Kidney epithelial cell (primary cell): ENCODE measurements at places on chromosomes 16 and 17. TPM values are rescaled to one million over a fixed set of nuclear protein-coding genes. Genes with fewer than 3 reads are reported as not detected.

GRCh38 chr17:1110862-1111598 lies 68.8 kb downstream of the ABR start:
- DNase-seq = peak; percentile 85

GRCh38 chr16:86075488-86075785 lies 176.5 kb downstream of the IRF8 start:
- no peak for DNase-seq

GRCh38 chr17:13698832-13699231 lies 97.1 kb upstream of the HS3ST3A1 start:
- no peak for DNase-seq

DNA sequence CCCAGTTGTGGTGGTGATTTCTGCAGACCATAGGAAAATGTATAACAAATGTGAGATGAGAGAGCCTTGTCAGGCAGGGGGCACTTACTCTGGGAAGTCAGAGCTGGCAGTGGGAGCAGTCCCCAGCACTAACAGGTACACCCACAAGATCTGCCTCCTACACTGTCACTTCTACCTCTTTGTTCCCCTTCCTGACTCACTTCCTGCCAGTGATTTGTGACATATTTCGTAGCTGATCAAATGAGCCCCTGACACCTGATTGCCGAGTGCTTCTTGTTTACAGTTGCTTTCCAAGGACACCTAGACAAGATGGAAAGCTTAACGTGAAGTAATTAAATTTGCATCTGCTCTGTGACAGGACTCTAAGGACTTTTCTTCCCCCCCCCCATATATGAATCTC lies 40.5 kb downstream of the FTO start:
- no peak for DNase-seq

GRCh38 chr17:78674156-78674555 lies 97.0 kb upstream of the DNAH17 start:
- DNase-seq = no peak

GRCh38 chr17:35612924-35613521 lies 25.9 kb downstream of the AP2B1 start:
- no peak for DNase-seq

GRCh38 chr17:45129940-45130680 lies 2.2 kb downstream of the PLCD3 start:
- no peak for DNase-seq

- DNase-seq = peak; percentile 65
These were observed 24.5 kb upstream of the OSGIN1 start for GRCh38 chr16:83928341-83929055.

GRCh38 chr17:57662041-57662440 lies 83.1 kb downstream of the CCDC182 start:
- no peak for DNase-seq

DNA sequence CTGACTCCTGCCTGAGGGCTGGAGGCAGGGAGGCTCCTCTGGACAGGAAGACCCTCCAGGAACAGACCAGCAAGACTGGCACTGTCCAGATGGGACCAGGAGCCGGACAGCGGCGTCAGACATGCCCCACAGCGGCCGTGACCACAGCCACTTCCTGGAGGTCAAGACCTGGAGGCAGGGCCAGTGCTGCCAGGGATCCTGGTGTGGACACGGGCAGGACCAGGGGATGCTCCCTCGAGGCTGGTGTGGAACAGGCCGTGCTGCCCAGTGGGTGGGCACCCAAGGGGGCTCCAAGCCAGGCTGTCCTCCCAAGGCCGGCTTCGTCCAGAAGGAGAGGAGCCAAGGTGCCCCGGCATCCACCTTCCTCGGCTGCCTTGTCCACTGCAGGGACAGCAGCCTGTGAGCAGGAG lies 4.5 kb upstream of the CCDC57 start:
- no peak for DNase-seq

DNA sequence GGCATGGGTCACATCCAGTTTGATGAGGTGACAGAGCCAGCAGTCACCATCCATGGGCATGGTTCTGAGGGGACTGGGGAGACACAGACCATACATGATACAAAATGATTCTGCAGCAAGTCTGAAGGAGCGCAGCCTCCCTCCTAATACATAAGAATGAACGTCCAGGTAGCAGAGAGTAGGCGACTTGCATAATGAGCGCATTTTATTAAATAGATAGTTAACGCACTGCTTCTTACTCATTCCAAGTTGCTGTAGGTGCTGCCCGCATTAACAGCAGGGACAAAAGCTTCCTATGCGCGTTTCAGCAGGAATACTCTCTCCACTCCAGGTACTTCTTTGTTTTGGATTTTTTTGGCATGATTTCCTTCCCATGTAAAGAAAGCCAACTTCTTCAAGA lies 73.8 kb downstream of the SLC5A11 start:
- DNase-seq = no peak

- DNase-seq = no peak
These were observed 6.8 kb upstream of the ACSM1 start for GRCh38 chr16:20704281-20704680.

DNA sequence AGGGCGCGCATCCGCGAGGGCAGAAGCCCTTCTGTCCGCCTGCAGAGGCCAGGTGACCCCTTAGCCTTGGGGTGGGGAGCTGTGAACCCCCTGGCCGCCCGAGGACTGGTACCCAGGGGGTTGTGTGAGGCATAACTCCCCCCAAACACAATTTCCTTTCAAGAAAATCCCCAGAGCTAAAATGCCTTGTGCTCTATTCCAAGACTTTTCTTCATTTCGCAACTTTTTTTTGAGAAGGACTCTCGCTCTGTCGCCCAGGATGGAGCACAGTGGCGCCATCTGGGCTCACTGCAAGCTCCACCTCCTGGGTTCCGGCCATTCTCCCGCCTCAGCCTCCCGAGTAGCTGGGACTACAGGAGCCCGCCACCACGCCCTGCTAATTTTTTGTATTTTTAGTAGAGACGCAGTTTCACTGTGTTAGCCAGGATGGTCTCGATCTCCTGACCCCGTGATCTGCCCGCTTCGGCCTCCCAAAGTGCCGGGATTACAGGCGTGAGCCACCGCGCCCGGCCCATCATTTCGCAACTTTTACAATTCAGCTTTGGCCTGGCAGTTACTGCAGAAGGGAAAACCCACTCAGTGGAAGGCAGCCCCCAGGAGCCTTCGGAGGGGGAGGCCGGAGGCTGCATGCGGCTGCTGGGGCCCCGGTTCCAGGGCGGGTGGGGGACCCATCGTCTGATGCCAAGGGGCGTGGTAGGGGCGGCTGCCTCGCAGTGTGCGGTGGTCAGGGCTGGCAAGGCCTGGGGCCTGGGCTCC lies 963 bp upstream of the APRT start:
- no peak for DNase-seq

- DNase-seq = no peak
These were observed 72.5 kb downstream of the CDH13 start for GRCh38 chr16:82699260-82699659.

Gene SLC7A6OS
- total RNA-seq = 10.4 and 14.4 TPM in 2 replicates

Gene CACNA1H
- 6.7 and 8.9 TPM in 2 replicates for total RNA-seq

Gene MINK1
- total RNA-seq = 36.1 and 38.3 TPM in 2 replicates

Gene RTN4RL1
- 0.14 TPM in 1 of 2 replicates, not detected in the other for total RNA-seq

Gene MRM1
- total RNA-seq = 6.6 and 8.3 TPM in 2 replicates
